ENCODE measurements at places on chromosomes 2 and 18.
A peak's percentile ranks its signal among the peaks of the same experiment; 100 is the strongest.

DNA sequence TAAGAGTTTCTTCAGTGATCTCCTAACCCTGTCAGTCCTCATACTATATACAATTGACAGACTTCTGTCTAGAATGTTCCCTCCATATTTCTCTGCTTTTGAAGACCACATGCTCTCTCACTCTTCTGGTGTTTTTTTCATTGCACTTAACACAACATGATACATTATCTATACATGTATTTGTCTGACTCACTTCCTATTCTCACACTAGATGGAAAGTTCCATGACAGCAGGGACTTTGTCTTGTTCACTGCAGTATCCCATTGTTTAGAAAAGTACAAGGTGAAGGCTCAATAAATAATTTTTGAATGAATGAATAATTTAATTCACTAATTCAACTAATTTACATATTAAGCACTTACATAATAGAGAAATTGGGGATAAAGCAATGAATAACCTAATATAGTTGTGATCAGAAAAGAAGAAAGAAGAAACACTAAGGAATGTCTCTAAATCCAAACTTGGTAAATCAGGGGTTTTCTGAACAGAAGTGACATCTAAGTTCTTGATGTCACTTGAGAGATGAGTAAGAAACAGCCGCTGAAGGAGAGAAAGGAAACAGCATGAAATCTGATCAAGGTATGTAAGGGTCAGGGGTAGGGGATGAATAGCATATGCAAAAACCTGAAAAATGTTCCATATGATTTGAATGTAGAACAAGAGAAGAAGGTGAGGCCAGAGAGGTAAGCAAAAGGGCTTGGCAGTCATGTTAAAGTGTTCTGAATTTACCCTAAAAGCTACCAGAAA, 42.4 kb downstream of the MBD2 start:
- no peak for DNase-seq

DNA sequence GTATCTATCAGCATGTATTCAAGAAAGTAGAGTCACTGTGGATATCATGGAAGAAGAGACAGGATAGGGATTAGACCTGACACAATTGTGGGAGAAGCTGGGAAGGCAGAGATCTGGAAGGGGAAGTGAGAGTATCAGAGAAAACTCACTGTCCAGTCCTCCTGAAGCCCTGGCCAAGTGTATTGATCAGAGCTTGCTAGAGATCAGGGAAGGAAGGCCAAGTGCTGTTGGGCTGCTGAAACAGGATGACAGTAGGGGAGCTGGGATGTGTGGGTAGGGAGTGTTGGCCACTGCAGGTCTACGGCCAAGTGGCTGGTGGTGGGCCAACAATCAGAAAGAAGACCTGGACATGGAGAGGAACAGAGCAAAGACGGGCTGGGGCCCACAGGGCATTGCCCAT, 26.3 kb upstream of the TTR start:
- DNase-seq: no peak

DNA sequence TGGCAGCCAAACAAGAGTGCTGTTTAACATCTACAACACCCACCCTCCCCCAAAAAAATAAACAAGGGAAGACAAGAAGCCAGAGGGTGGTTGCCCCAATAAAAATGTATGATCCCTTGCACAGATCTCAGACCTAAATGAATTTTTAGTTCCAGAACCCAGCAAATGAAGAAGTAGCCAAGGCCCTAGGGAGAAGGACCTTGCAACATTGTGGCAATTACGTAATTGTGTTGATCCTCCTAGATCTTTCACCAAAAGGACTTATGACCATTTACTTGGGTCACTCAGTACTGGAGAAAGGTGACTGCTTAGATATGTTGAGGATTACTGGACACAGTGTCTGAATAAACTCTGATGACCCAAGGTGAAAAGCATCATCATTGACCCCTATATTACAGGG, 1393.8 kb downstream of the LRP1B start:
- no peak for DNase-seq

GRCh38 chr2:68936427-68936826, 16.3 kb downstream of the GKN2 start:
- no peak for DNase-seq

DNA sequence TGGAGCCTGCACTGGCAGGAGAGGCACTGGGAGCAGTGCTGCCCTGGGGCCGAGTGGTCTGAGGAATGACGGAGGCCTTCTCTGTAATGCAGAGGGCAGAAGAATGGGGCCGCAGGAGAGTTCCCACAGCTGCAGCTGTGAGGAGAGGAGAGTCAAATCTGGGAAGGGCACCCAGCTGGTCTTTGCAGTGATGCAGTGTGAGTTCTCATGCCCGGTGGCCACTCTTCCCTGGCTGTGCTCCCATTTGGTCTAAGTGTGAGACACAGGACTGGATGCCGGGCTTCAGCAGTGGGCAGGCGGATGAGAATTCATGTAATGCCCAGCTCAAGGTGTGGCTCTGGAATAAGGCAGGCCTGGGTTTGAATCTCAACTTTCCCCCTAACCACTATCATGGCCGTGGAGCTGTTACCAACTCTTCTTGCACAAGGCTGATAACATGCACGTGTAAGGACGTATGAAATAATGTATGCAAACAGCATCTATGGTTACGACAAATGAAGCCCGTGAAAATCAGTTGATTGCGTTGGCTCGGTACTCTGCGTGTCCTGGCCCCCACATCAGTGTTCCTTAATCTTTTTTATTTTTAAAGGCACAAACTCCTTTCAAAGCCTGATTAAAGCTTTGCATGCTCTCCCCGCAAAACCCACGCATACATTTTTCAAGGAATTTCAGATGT, 71.6 kb downstream of the ACKR3 start:
- no peak for DNase-seq

DNA sequence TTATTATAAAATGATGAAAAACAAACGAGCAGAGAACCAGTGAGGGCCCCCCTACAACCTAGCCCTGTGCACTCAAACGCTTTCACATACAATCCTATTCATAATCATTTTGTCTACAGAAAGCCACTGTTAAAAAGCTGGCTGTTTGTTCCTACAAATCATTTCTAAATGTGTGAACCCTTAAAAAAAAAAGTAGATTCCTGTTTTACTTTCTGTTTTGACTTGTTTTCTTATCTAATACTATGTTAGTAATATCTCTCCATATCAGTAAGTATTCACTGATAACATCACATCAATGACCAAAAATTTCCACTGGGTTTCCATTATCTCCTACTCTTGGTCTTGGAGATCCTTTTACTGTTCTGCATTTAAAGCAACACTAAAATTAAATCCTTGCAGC, 128.8 kb upstream of the TTC39C start:
- no peak for DNase-seq

- no peak for DNase-seq
Observed at GRCh38 chr2:142907653-142908052, 30.2 kb downstream of the KYNU start.

GRCh38 chr2:163345795-163346573, 389.8 kb downstream of the FIGN start:
- peak; percentile 79 for DNase-seq

DNA sequence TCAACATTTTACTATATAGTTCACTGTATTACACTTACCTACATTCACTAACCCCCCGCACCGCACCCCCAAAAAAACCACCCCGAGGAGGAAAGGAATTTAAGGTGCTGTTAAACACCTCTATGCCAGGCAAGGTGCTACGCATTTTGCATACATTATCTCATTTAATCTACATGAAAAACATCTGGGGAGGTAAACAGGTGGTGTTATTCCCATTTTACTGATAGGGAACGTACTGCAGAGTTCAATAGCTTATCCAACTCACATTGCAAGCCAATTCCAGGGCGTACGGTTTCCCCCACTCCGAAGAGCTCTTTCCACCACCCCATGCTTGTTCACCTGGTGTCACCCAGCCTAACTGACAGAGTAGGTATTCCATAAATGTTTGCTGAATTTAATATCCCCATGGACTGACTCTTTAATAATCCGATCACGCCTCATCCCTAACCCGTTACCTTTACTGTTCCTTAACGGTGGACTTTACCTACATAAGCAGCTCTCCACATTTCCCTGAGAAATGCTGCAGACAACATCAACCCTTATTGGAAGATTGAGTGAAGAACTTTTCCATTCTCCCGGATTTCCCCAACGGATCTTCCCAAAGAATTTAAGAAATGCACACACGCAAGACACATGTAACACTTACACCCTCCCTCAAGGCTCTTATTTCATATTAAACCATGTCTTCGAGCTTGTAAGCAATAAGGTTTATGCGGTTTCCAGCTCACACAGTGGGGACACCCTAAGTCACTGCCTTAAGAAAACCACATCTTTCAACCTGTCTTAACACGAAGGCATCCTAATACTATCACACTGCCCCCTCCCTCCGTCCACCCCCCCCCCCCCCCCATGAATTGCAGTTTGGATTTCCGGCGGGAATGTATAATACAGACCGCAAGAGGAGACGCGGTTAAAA, 1.2 kb downstream of the RAPH1 start:
- DNase-seq: no peak

All from NCI-H2081 (cell line).